ENCODE measurements at places on chromosomes 2 and 18.

- no peak for DNase-seq
Measured at GRCh38 chr2:142075826-142076225, 55.0 kb downstream of the LRP1B start.

DNA sequence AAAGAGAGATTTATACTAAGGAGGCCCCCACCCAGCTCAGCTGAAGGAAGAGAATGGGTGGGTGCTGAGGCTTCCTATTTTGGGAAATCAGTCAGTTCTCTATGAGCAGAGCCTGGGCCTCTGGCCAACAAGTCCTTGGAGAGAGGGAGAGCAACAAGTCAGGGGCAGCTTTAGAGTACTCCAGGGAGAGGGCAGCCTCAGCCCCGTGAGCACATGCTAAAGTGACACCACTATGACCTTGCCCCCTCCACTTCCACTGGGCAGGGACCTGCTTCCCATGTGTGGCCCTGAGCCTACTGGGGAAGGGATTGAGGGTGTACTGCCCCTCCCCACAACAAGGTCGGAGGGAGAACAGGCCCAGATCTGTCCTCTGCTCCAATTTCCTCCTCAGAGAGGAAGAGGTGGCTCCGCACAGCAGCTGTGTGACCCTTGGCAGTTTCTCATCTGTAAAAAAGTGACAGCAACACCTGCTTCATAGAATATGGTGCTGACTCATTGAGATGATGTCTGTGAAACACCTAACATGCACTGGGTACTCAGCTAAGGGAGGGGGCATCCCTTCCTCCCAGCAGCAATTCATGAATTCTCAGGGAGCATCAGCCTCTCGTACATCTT is 72.9 kb downstream of the CLHC1 start:
- no peak for DNase-seq

DNA sequence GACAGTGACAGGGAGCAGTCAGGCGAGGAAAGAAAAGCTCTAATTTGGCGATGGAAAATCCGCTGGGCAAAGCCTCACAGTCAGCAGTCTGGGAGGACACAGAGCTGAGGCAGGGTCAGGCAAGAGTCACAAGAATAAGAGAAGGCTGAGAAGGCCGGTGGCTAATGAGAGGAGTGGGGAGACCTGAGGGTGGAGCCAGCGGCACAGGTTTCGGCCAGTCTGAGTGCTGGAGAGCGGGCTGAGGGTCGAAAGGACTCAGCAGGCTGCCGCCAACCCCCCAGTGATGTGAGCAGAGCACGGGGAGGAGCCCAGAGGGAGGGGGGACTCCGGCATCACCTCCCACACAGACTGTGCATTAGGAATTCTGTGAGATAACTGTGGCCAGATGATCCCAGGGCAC is 500.6 kb upstream of the MYT1L start:
- DNase-seq: peak; percentile 29

- DNase-seq: no peak
Measured at GRCh38 chr18:23105581-23106219, 29.6 kb upstream of the CABLES1 start.

DNA sequence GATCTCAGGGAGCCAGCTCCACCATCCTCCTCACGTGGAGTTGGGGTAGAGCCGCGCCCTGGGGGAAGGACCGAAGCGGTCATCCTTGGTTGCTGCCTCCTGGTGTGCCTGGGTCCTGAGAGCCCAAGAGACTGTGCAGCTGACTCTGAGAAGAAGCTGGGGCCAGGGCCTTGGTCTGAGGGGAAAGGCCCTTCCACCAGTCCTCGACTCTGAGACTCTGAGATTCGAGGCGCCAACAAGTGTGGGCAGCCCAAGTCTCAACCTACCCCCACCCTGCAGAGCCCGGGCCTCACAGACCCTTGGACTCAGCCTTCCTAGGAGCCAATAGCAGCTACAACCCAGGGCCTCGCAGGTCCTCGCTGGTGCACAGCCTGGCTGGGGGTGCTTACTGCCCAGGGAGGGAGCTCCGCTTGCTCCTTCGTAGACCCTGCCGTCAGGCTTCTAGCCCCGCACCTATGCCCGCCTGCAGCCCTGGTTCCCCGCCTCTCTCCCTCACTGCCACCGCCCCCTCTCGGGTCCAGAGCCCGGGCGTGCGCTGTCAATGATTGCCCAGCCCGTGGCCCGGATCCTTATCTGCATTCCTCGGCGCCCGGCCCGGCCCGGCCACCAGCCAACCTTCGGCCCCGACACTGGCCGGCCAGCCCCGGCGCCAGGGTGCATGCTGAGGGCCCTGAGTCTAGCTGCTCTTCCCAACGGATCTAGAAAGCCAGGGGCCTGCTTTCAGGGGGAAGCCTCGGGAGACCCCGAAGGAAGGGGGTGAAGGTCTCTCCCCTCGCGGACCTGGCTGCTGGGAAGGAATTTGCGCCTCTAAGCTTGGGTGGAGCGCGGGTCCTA is 2.0 kb downstream of the IHH start:
- no peak for DNase-seq

DNA sequence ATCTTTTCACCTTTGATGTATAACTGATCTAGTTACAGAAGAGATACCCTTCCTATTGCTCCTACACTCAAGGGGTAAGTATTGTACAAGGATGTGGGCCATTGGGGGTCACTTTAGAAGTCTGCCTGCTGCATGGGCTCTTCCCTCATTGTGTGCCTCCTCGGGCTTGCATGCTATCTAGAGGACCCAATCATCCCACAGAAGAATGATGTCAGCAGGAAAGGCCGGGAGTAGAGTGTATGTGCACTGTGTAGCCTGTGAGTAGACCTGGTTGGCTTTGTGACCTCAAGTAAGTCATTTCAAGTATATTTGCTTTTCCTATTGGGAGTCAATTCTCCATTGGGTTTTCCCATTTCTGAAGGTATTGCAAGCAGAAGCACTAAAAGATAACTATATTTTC is 129.5 kb upstream of the TRIB2 start:
- no peak for DNase-seq

DNA sequence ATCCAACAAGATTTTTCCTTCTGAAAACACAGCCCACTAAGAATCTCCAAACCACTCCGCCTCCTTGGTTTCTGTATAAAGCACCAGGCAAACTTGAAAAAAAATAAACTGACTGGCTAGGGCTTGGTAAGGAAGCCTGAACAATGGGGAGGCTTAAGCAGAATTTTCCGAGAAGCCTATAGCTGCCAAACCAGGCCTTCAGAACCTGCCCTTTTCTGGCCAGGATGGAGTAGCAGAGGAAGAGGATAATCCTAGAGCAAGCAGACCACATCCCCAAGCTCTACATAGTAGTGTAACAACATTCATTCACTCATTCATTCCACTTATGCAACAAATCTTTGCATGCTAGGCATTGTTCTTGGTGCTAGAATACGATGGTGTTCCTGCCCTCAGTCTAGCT is 529.6 kb upstream of the ZEB2 start:
- DNase-seq: no peak

- DNase-seq: no peak
Measured at GRCh38 chr2:19949071-19949470, 40.8 kb downstream of the WDR35 start.

DNA sequence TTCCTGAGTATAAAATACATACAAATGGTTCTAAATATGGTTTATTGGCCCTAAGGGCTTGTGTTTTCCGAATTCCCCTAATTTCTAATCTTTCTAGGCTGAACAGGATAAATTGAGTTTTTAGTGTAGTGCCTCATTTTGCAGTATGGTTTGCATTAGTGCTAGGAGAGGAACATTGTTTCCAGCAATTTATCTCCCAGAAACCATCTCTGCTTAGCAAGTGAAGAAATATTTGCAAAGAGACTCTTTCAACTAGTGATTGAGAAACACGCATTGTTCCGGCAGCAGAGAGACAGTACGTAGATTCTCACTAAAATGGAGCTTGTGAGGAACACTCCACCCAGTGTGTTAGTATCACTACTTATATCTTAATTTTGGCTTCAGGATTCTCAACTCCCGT is 177.8 kb upstream of the EPAS1 start:
- no peak for DNase-seq

DNA sequence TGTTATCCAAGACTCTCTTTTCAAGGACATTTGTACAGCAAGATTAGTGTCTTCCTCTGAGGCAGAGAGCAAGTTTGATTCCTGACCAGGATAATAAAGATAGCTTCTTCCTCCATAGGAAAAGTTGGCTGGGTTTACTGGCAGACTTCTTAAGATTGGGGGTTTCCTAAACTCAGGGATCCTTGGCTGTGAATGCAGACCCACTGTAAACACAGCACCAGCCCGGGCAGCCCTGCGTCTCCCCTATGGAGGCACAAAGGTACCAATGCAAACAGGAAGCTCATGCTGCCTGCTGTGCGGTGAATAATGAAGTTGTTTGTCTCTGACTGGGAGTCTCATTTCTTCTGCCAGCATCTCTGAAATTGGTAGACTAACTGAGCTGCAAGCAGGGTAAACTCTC is 96.2 kb upstream of the ARHGAP28 start:
- no peak for DNase-seq

- DNase-seq: no peak
Measured at GRCh38 chr2:53886406-53887280, 26.9 kb upstream of the GPR75 start.

DNA sequence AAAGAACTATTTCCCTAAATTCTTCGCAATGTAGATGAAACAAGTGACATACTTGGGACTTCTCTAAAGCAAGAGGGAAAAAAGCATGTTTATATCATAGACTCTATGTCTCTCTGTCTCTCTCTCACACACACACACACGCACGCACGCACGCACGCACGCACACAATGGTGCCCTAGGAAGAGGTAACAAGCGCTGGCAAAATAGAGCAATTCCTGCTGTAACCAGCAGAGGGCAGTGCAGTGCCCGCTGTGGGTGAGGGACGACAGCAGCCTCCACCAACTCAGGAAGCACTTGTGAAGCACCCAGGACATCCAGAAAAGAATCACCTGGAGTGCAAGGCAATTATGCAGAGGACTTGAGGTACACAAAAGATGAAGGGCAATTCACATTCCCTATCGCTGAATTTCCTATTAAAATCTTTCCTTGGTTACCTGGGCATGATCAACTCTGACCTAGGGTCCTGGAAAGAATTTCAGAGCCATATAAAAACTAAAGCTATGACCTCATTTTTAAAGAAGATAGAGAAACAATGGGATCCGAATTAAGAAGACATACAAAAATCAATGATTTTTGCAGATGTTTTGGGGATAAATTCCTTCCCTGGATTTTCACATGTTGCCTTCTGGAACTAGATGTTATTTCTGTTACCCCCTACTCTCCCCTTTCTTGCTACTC is 166.4 kb downstream of the PDE11A start:
- peak; percentile 27 for DNase-seq

DNA sequence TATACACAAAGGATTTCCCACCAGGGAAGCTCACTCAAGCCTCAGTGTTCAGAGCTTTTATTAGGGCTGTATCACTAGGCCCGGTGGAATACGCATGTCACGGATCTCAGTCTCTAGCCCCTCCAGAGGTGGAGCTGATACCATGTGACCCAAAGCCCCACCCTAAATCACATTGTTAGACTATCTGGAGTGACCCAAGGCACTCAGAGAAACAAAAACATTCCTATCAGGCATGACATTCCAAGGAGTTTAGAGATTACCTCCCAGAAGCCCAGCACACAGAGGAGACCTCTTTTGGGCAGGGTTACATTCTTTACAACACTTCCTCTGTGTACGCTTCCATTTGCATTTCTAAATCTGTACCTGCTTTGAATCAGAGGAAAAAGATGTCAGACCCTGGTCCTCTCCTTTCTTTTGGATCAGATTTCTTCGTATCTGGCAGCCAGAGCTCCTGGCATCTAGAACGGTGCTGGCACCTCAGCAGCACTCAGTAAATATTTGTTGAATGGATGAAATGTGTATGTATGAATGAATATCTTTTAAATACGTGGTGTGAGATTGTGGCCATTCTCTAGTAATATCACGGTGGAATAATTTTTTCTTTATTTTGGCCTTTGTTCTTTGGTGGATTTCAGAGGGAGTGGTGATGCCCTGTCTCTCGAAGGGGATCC is 37.7 kb upstream of the SMAD2 start:
- no peak for DNase-seq

- no peak for DNase-seq
Measured at GRCh38 chr2:10311736-10312135, 9.0 kb downstream of the HPCAL1 start.

GRCh38 chr2:198004173-198004572 is 199.8 kb downstream of the PLCL1 start:
- DNase-seq: no peak

GRCh38 chr2:144460727-144461307 is 59.1 kb downstream of the ZEB2 start:
- DNase-seq: no peak

Measured in CD8-positive, alpha-beta memory T cell (primary cell).